ENCODE measurements at places on chromosomes 12 and 14. TPM values are rescaled to one million over a fixed set of nuclear protein-coding genes. Genes with fewer than 3 reads are reported as not detected.

Gene CRIP1
- 106 TPM for total RNA-seq

Gene WASHC4
- total RNA-seq, result 22.8 TPM

DNA sequence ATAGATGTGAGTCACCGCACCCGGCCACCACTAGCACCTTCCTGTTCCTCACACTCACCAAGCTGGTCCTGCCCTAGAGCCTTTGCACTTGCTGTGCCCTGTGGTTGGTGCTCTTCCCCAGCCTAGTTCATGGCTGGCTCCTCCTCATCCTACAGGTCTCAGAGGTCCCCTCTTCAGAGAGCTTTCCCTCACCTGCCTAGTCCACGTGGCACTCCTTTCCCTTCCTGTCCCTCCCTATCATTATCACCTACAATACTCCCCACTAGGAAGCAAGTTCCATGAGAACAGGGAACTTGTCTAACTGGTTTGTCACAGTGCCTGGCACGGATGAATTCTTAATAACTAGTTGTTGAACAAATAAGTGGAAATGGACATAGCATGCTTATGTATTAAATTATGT is 24.0 kb upstream of the TMED10 start:
- no peak for DNase-seq
- H3K4me3 ChIP-seq, result no peak overlapping the region
- peaks cover 11% of the 10 kb centered on the region for H3K4me1 ChIP-seq
- H3K27ac ChIP-seq, result no peak overlapping the region
- H3K36me3 ChIP-seq, result no peaks in the 10 kb centered on the region

- H3K4me3 ChIP-seq, result no peak overlapping the region
- DNase-seq, result no peak
These were observed 571.0 kb downstream of the SLC6A15 start for GRCh38 chr12:84341467-84342193.

DNA sequence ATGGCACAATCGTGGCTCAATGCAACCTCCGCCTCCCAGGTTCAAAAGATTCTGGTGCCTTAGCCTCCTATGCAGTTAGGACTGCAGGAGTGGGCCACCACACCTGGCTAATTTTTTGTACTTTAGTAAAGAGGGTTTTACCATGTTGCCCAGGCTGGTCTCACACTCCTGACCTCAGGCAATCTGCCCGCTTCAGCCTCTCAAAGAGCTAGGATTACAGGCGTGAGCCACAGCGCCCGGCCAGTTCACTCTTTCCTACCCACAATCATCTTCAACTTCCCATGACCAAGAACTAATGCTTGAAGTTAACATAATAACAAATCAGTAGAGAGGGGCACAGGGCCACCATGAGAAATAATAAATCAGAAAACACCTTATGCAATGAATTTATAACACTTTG is 82.4 kb downstream of the HECTD1 start:
- peaks cover 66% of the 10 kb centered on the region for H3K36me3 ChIP-seq
- no peak overlapping the region for H3K27ac ChIP-seq
- H3K27me3 ChIP-seq, result no peaks in the 10 kb centered on the region
- H3K4me1 ChIP-seq, result no peaks in the 10 kb centered on the region
